ENCODE measurements at places on chromosomes 3 and 15.

- no peak for DNase-seq
These were observed 1488.1 kb downstream of the OTOL1 start for GRCh38 chr3:162984746-162985145.

DNA sequence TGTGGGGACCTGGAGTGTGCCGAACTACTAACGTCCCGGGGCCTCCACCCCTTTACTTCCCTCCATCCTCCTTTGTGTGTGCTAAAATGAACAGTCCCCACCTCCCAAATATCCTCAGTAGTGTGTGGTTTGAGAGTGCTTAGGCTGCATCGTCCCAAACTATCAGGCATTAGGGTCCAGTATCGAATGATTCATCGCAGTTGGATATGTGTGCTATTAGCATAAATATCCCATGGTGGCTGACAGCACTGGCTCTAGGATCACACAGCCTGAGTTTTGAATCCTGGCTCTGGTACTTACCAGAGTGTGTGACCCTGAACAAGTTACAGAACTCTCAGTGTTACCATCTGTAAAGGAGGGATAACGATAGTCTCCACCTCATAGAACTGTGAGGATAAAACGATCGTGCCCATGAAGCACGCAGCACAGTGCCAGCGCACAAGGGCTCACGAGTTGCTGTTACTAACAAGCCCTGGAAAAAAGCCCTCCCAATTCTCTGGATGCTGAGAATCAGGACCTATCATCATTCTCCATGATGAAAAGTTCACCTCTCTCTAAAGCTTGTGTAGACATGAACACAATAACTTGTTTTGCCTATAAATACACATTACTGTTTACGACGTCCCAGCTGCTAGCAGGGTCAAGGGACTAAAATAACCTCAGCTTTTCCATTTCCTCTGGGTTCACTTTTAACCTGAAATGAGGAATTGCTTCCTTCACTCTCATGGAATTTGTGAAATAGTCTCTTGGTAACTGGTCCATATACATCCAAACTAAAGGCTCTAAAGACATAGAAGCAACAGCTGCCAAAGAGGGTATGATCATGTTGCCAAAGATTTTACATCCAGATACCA is 51.0 kb downstream of the VGLL4 start:
- DNase-seq = peak; percentile 72

- DNase-seq = no peak
These were observed 283.1 kb downstream of the NFKBIZ start for GRCh38 chr3:102132370-102132769.

- DNase-seq = no peak
These were observed 81.4 kb downstream of the MBNL1 start for GRCh38 chr3:152350139-152350538.

- DNase-seq = no peak
These were observed 98.9 kb downstream of the LRRK1 start for GRCh38 chr15:101018016-101018415.

DNA sequence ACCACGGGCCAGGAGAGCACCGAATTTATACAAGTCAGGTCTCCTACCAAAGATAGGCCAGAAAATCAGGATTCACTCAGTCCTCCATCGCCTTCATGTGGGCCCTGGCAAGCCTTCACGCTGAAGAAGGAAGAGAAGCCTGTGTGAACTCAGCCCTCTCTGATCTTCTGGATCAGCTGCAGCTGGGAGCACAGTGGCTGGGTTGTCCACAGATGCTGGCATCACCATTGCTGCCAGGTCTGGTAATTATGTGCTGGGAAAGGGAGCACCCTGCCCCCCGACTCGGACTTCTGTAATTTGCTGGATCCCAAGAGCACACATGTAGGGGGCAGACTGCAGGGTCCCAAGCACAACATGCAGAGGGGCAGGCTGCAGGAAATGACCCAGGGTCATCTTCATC is 12.4 kb upstream of the PDE8A start:
- no peak for DNase-seq

- DNase-seq = no peak
These were observed 9.9 kb upstream of the LEKR1 start for GRCh38 chr3:156816091-156816793.

GRCh38 chr3:184751204-184752040 is 39.6 kb upstream of the MAGEF1 start:
- DNase-seq = no peak

GRCh38 chr3:2446146-2446545 is 347.5 kb downstream of the CNTN4 start:
- no peak for DNase-seq

DNA sequence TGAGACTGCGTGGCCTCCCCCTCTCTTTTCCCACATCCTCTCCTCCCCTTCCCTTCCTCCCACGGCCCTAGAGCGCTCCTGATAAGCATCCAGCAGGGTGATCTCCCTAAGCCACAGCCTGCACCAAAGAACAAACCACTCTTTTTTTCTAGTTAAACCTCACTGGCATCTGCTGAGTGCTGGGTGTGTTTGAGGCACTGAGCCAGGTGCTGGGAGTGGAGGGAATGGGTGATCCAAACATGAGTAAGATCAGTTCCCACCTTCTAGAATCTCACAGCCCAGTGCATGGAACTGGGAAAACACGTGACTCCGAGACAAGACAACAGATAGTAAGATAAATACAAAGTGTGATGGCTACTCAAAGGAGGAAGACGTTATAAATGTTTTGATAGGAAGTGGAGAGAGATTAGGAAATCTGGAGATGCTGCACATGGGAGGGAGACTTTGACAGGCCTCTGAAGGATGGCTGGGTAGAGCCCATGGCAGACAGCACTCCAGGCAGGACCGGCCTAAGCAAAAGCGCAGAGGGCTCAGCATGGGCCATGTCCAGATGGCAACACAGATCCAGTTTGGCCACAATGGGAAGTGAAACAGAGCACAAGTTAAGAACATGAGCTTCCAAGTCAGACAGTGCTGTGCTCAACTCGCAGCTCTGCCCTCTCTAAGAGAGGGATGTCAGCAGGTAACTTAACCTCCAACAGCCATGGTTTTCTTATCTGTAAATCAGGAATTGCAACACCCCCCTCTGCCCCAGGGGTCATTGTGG is 55.6 kb downstream of the CCR3 start:
- peak; percentile 40 for DNase-seq

DNA sequence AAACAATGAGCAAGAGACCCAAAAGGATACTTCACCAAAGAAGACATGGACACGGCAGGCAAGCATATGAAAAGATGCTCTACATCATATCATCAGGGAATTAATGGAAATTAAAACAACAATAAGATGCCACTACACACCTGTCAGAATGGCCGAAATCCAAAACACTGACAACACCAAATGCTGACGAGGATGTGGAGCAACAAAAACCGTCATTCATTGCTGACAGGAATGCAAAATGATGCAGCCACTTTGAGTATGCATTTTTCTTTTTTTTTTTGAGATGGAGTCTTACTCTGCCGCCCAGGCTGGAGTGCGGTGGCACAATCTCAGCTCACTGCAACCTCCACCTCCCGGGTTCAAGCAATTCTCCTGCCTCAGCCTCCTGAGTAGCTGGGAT is 19.0 kb downstream of the EDC3 start:
- no peak for DNase-seq

GRCh38 chr3:57787867-57788623 is 31.9 kb downstream of the SLMAP start:
- DNase-seq = no peak
